Camera-type eye (tissue), 1 donor: ENCODE measurements at places on chromosomes 2 and 18. TPM values are rescaled to one million over a fixed set of nuclear protein-coding genes. Genes with fewer than 3 reads are reported as not detected.

ITM2C gene
- total RNA-seq, result 162 TPM

SERPINB3 gene
- not detected for total RNA-seq

AQP12B gene
- not detected for total RNA-seq

CTNNA2 gene
- 53.4 TPM for total RNA-seq

PLEK gene
- total RNA-seq, result 7.2 TPM

GATA6 gene
- total RNA-seq, result 0.88 TPM

ALPG gene
- not detected for total RNA-seq

GPATCH11 gene
- total RNA-seq, result 17.2 TPM

NEU2 gene
- total RNA-seq, result not detected
